ENCODE measurements at places on chromosomes 5 and 9.

- no peak for DNase-seq
Observed at GRCh38 chr9:114246558-114246957, 76.3 kb upstream of the ORM1 start.

- no peak for DNase-seq
Observed at GRCh38 chr9:96858018-96858573, 3.8 kb upstream of the ZNF782 start.

DNA sequence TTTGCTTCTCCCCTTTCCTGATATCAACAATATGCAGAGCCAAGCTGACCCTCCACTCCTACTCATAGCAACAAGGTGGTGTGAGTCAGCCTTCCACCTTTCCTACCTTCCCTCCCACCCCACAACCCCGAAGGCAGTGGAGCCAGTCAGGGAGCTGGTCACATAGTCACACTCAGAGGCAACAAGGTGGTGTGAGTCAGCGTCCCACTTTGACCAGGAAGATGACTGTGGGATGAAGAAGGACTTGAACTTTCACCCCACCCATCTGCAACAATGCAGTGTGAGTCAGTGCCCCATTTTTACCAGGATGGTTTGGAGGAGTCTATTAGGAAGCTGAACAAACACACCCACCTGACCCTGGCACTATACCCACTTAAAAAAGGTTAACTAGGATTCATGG lies 30.1 kb upstream of the ZNF782 start:
- no peak for DNase-seq

- DNase-seq: no peak
Observed at GRCh38 chr9:127263237-127263636, 1.3 kb upstream of the GARNL3 start.

DNA sequence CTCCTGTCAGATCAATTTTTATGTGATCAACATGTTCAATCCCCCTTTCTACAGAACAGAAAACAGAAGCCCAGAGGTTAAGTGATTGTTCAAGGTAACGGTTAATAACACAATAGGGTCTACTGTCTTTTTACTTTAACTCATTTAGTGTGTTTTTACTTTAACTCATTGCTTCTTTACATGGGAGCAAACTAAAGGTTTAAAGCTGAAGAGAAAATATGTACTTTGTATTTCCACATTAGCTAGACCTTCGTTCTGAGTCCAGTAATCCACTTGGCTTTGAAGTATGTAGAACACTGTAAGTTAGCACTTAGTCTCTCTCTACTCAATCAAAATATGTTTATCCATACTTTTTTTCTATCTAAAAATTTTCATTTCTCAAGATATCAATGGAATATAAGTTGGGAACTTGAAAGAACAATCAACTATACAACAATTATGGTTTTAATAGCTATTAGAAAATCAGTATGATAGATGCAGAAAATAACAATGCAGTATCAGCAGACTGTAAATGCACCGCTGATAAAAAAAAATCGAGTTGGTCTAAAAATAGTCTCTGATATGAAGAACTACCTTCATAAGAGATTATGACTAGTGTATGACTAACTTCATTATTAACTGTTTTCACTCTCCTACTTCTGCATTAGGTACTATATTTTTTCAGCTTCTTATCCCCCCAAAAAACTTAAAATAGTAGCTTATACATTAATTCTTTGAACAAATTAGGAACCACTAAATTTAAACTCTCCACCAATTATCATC lies 20.6 kb downstream of the PGGT1B start:
- DNase-seq: no peak

- DNase-seq: peak; percentile 76
Observed at GRCh38 chr9:131656356-131657036, 83.4 kb downstream of the RAPGEF1 start.

DNA sequence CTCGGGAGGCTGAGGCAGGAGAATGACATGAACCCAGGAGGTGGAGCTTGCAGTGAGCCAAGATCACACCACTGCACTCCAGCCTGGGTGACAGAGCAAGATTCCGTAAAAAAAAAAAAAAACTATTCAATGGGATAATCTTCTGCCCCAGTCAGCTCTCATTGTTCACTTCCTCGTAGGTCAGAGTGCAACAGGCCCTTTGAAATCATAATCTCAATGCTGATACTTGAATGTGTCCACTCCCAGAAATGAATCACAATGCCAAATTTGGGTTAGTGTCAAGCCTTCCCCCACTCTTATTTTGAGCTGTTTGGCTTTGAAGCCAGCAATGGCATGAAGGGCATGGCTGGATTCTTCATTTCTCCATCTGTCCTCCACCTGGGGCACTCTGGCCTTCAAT lies 610.3 kb upstream of the KLF4 start:
- no peak for DNase-seq

- DNase-seq: no peak
Observed at GRCh38 chr5:6135977-6136376, 242.4 kb downstream of the MED10 start.

GRCh38 chr5:139690064-139690802 lies 42.1 kb downstream of the CXXC5 start:
- DNase-seq: no peak

GRCh38 chr5:138636398-138636944 lies 61.3 kb upstream of the HSPA9 start:
- DNase-seq: no peak

DNA sequence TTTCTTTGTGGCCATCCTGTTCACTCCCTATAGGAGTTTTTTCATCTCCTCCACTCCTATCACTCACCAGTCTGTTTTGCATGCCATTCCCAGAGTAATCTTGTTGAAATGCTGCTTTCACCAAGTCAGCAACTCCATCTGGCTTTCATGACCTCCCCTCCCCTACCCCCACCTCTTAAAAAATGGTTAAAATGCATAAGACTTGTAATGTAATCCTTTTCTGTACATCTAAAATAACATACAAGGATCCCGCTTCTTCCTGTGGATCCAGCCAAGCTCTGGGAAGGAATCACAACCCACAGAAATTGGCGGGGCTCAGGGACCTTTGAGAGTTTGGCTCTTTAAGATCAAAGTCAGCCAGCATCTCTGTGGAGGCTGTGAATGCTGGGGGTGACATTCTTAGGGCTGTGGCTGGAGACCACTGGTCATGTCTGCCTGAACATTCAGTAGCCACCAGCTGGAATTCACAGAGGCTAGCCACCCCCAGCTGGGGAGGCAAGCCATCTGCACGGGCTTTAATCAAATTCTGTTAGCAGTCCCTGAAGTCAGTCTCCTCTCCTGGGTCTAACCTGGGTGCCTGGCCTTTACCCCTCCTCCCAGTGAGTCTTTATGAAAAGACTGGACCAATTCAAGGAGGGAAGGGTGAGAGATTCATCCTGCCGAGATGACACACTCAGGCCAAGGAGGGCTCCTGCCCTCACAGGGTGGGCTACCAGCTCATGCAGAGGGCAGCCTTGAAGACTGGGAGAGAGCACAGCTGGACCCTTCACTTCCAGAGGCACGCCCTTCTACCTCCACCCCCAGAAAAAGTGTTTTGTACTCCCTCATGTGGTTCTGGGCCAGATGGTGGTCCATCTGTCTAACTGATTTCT lies 132.9 kb downstream of the LIFR start:
- no peak for DNase-seq

- DNase-seq: no peak
Observed at GRCh38 chr9:104482921-104483570, 21.0 kb upstream of the OR13F1 start.

- no peak for DNase-seq
Observed at GRCh38 chr5:173967241-173967640, 21.7 kb upstream of the C5orf47 start.

GRCh38 chr5:2207416-2208238 lies 324.9 kb upstream of the IRX4 start:
- no peak for DNase-seq

All from T-helper 22 cell (primary cell).